ENCODE measurements at places on chromosomes 3 and 15.

DNA sequence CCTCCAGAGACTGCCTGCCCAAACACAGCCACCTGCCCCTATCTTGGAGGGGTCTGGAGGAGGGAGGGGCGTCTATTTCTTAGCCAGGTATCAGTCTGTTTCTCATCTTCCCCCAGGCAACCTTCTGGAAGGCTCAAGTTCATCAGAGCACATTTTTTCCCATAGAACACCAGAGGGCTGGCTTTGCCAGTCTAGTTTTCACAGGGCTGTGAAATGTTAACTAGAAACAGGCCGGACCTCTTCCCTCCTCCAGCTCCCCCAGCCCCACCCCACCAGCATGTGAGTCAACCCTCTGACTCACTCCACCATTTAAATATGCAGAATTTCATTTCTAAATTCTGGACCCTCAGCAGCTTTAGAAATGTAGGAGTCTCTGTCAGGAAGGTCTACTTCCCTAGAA lies 66.9 kb downstream of the SLCO2A1 start:
- DNase-seq = no peak

DNA sequence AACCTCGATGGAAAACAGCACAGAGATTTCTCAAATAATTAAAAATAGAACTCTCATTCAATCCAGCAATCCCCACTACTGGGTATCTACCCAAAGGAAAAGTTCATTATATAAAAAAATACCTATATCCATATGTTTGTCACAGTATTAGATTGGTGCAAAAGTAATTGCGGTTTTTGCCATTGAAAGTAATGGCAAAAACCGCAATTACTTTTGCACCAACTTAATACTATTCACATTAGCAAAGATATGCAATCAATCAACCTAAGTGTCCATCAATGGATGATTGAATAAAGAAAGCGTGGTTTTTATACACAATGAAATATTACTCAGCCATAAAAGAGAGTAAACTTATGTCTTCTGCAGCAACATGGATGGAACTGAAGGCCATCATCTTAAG lies 12.2 kb upstream of the CCDC54 start:
- no peak for DNase-seq

DNA sequence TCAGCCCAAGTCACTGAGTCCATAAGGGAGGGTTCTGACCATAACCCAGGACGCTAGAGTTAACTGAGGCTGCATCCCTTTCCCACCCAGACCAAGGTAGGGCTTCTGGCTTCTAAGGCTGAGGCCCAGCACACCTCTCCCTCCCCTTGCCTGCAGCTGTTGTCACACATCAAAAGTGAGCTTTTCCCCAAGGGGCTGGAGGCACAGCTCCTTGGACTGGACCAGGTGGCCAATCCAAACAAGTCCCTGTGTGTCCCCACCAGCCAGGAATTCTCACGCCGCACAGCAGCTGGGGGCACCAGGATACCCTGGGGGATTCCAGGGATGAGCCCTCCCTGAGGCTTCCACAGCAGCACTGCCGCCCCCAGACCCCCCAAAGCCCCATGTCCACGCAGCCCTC lies 22.3 kb upstream of the ISLR2 start:
- DNase-seq = no peak

GRCh38 chr3:54527521-54527920 lies 400.3 kb downstream of the LRTM1 start:
- no peak for DNase-seq

DNA sequence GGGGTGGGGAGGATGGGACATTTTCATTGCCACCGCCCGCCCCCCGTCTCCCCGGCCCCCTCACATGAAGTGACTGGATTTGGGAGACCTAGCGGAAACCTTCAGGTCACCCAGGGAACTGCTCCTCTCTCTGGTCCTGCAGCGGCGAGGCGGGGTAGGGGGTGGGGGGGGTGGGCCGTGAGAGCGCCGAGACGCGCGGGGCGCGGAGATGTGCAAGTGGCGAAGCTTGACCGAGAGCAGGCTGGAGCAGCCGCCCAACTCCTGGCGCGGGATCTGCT lies 712 bp upstream of the MME start:
- no peak for DNase-seq

DNA sequence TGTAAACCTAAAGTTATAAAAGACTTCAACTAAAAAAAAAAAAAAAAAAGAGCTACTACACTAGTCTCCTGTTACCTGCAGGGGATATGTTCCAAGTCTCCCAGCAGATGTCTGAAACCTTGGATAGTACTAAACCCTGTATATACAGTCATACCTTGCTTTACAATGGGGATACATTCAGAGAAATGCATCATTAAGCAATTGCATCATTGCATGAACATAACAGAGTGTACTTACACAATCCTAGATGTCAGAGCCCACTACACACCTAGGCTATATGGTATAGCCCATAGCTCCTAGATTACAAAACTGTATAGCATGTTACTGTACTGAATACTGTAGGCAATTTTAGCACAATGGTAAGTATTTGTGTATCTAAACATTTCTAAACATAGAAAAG lies 119.1 kb downstream of the GMPS start:
- DNase-seq = no peak

DNA sequence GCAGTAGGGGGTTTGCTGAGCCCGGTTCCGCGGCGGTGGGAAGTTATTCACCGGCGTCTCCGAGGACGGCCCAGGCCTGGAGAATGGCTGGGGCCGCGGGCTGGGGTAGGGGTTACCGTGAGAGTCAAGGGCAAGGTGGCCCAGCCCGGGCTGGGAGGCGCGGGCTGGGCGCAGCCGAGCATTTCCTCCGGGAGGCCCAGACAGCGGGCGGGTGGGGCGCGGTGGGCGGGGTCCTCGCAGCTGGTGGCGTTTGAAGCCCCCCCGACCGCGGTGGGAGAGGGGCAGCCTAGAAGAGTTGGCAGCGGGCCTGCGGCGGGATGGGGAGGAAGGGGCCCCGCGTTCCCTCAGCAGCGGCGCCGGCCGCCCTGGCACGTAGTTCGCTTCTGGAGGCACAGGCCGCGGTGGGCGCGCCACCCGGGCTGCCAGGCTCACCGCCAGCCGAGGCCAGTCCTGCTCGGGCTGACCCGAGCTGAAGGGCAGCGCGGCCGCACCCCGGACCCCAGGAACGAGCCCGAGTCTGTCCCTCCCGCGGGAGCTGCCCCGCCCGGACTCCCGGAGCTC lies 960 bp upstream of the KLF13 start:
- DNase-seq = peak; percentile 50

DNA sequence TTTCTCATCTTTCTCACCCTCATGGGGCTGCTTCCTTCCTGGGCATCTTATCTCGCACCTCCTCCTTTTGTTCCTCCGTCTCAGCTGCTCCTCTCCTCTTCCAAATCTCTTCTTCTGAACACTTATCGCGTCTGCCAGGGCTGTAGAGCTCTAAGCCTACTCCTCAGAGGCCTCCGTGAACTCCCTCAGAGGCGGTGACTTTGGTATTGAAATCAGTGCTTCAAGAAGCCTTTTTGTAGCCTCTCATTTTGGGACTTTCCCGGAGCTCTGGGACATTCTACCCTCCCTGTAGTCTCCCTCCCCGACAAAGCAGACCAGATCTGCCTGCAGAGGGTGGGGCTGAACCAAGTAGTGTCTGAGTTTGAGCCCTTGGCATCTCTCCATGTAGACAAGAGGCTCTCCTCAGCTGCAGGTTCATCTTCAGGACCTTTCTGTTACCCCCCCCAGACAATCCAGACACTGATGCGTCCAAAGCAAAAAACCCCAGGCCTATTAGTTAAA lies 17.5 kb upstream of the CPNE9 start:
- no peak for DNase-seq

All from NCI-H774 (cell line).